Activated CD4-positive, alpha-beta T cell treated with anti-CD3 and anti-CD28 coated beads, Interleukin-2, amount 10 ng/mL, durations not matched to agents 7 days and 5 days (primary cell): ENCODE measurements at places on chromosomes 2 and 18. TPM values are rescaled to one million over a fixed set of nuclear protein-coding genes. Genes with fewer than 3 reads are reported as not detected.

NEDD4L gene
- total RNA-seq, result 5.6 TPM

TMEM247 gene
- total RNA-seq, result not detected

MAT2A gene
- 263 TPM for total RNA-seq

DNA sequence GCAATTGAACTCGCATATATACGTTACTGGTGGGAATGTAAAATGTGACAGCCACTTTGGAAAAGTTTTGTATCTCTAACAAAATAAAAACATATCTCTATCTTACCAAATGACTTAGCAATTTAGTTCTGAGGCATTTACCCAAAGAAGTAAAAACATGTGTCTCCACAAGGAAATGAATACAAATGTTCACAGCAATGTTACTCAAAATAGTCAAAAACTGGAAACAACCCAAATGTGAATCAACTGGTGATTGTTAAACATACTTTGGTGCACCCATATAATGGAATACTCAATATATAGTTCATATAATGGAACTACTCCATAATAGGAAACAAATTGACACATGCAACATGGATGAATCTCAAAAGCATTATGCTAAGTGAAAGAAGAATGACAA, 70.4 kb upstream of the DNER start:
- DNase-seq, result no peak

DNA sequence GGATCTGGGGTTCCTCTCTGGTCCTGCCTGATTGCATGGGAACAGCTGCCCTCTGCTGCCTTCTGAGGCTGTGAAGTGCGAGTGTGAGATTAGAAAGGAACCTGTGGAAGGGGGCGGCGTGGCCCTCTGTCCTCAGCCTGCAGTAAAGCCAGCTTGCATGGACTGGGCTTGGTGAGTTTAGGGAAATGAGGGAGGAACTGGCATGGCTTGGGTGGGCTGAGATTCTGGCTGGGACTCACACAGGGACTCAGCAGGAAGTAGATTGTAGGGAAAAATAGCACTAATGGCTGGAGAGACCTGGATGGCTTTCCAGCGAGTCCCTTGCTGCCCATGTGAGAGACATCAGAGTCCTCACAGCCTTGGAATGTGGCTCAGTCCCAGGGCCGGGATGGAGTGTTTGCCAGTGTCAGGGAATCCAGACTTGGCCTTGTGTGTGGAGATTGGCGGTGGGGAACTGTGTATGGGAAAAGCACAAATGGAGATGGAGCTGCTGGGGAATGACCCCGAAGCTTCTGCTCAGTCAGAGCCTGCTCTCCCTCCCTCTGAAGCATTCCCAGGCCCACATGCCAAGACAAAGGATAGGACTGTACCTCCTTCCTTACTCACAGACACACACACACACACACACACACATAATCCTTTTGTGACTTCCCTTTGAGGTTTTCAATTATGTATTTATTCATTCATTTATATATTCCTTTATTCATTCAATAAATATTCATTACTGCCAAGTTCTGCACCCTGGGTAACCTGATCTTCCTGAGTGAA, 115.4 kb downstream of the ACAA2 start:
- no peak for DNase-seq

DNA sequence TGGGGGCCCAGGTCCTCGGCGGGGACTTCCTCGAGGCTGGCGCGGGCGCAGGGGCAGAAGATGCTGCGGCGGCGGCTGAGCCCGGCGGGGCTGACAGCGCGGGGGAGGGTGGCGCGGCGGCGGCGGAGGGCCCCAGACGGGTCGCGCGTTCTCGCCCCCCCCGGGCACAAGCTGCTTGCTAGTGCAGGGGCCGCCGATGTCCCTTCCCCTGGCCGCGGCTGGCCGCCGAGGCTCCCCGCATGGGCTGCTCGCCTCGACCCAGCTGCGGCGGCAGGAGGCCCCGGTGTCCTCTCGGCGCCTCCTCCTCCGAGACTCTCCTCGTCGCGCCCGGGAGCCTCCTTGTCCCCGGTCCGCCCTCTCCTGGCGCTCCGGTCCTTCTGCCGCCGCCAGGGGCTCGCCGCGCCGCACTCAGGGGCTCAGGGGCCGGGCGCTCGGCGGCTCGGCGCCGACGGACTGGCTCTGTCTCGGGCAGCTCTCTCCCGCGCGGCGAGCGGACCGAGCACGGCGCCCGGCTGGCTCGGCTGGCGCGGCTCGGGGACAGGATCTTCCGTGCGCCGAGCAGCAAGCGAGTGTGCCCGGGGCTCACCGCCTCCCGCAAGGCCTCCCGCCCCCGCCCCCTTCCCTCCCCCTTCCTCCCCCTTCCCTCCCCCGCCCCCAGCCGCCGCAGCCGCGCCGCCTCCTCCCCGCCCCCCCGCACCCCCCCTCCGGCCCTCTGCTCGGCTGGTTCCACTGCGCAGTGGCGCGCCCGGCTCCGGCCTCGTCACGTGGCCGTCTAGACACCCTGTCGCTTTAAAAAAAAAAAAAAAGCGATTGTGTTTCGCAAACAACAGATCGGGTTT, 902 bp upstream of the SMAD7 start:
- DNase-seq, result peak; percentile 73

DNA sequence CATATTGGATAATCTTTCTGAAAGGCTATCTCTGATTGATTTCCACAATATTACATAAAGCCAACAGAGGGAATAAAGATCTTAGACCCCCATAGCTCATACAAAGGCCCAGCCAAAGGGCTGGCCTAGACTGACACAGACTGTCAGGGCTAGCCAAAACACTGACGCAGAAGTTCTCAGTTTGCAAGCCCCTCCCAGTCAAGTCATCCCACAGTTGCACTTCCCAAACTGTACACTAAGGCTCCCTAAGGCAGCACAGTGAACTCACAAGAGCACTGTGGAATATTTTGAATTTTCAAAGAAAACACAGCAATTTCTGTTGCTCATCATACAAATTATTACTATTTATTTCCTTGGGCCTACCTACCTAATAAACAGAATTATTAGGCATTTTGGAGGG, 244.9 kb downstream of the SP3 start:
- no peak for DNase-seq

DNA sequence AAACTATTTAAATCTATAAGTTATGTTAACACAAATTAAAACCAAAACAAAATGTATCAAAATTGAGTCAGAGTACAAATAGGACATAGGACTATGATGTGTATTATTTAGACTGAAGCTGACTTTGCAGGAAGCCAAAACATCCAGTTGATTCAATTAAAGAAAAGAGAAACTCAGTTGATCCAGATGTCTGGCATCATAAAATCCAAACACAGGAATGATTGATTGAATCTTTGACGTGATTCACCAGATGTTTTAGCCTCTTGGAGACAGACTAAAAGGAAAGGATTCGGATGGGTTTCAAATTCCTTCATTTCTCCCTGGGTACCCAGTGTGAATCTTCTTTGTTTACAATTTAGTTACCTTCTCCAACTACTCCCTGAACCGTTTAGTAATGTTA, 272.9 kb downstream of the IRS1 start:
- no peak for DNase-seq

DNA sequence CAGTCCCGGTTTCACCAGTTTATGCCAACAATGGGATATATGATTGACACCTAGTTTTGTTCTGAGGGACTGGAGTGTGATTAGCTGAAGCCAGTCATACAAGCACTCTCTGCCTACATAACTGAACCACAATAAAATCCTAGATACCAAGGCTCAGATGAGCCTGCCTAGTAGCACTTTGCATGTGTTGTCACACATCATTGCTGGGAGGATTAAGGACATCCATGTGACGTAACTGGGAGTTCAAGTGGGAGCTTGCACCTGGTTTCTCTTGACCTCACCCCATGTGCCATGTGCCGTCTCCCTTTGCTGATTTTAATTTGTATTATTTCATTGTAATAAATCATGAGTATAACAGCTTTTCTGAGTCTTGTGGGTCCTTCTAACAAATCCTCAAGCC, 90.3 kb downstream of the TMEM163 start:
- DNase-seq, result no peak

- no peak for DNase-seq
Observed at GRCh38 chr2:150781142-150781541, 293.7 kb upstream of the RND3 start.

DNA sequence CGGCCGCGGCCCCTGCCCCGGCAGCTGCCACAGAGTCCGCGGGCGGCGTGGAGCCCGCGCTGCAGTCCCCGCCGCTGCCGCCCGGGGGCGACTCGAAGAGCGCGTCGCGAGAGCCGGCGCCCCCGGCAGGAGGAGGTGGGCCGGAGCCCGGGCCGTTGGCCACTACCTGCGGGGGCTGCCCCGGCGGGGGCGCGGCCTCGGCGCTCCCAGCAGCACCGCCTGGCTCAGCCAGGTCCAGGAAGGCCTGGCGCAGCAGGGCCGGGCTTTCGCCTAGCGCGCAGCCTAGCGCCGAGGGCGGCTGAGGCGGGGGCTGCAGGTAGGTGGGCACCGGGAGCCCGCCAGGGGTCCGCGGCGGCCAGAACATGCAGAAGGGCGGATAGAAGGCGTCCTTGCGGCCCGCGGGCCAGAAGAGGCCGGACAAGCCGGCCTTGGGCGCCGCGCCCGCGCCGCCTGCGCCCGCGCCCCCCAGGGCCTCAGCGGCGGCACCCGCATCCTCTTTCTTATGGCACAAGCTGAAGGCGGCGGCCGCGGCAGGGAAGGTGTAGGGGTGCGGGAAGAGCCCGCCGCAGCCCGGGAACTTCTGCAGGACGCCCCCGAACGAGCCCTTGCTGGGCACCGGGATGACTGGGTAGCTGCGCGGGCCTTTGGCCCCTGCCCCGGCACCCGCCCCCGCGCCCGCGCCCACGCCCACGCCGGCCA, 3.9 kb downstream of the SKOR2 start:
- no peak for DNase-seq

DNA sequence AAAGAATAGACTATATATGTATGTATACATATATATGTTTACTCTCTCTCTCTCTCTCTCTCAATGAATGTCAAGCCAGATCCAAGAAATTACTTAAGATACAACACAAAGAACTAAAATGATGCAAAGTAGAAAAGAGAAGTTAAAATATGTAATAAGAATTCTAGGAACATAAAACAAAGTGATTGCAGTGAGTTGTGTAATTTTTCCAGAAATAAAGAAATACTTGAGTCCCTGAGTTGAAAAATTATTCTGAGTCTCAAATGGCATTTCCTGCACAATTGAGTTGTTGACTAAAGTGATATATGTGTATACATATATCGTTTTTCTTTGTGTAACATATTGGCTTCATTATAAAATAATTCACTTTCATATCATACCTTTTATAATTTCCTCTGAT, 262.4 kb downstream of the INSIG2 start:
- no peak for DNase-seq
